ENCODE measurements at places on chromosomes 7 and 10.

GRCh38 chr10:120051671-120052070 lies 159.1 kb downstream of the SEC23IP start:
- no peak for DNase-seq

DNA sequence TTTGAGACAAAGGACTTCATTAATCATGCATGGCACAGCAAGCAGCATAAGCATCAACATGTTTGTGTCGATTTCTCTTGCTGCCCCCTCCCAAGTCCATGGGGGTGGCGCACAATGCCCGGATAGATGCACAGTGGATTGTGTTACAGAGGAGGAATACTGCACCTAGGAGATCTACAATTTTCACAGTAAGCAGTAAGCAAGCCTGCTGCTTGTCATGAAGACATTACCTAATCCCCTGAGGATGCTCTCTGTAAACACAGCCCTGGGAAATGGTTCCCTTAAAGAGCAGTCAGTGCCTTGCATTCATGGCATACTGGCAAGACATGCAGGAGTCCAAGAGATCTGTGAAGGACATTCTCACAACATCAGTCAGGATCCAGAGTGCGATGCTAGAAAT lies 137.7 kb downstream of the ETV1 start:
- DNase-seq: no peak

GRCh38 chr10:116720668-116721546 lies 21.5 kb downstream of the HSPA12A start:
- no peak for DNase-seq

- no peak for DNase-seq
These were observed 105.5 kb downstream of the TES start for GRCh38 chr7:116315803-116316202.

DNA sequence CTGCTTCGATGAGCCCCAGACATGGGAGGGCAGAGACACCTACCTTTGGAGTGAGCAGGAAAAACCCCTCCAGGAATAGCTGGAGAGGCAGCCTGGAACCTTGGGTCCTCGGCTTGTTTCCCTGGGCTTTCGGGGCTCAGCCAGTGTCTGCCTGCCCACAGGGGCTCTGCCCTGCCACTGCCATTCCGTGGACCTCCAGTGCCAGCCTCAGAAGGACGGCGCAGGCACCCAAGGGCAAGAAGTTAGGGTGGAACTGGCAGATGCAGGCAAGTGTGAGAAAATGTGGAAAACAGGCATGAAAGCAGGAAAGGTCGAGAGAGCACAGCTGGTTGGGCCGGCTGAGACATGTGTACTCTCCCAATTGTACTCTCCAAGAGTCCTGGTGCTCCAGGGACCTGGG lies 281.5 kb downstream of the GRID1 start:
- DNase-seq: no peak

- DNase-seq: no peak
These were observed 27.5 kb upstream of the SMARCD3 start for GRCh38 chr7:151275813-151276577.

DNA sequence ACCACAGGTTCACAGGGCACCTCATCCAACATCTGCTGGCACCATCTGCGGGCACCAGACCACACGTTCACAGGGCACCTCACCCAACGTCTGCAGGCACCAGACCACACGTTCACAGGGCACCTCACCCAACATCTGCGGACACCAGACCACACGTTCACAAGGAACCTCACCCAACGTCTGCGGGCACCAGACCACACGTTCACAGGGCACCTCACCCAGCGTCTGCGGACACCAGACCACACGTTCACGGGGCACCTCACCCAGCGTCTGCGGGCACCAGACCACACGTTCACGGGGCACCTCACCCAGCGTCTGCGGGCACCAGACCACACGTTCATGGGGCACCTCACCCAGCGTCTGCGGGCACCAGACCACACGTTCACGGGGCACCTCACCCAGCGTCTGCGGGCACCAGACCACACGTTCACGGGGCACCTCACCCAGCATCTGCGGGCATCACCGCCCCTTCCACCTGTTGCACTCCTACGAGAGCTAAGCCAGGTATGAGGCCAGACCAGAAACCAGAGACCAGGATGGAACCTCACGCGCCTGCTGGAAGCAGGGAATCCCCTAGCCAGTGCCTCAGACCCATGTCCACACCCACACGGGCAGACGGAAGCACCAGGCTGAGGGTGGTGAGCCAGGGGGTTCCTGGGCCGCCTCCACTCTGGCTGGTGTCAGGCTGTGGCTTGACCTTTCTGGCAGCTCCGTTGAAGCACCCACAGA lies 182.8 kb downstream of the MAD1L1 start:
- no peak for DNase-seq

GRCh38 chr7:134028853-134029252 lies 98.3 kb upstream of the LRGUK start:
- no peak for DNase-seq

- DNase-seq: no peak
These were observed 567.6 kb downstream of the LRMDA start for GRCh38 chr10:75999001-75999400.

DNA sequence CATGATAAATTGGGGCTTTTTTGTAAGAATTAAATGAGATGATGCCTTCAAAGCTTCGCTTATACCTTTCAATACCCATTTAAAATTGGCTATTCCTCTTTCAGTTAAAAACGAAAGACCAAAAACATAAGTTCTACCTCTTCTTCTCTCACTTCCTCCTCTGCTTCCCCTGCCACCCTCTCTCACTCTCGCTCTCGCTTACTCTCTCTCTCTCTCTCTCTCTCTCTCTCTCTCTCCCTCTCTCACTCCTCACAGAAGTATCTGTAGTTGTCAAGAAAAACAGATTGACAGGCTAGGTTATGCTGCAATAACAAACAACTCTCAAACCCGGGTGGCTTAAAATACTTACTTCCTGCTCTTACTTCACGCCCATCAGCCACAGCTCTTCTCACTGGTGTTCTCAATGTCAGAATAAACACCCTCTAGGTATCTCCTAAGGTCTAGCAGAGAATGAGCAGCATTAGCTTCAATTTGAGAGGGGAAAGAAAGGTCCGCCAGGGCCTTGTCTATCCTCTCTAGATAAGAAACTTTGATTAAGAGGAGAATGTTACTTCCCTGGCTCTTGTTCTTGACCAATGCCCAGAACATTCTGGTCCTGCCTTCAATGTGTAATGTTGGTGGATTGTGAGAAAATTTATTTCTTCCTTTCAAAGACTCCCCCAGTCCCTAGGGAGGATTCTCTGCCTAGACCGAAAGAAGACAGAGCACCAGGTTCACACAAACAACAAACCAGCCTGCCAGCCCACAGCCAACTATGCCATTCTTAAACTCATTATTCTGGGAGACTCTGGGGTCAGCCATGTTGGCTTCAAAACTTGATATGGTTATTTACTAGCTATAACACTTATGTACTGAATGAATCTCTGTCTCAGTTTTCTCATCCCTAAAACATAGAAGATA lies 1028.7 kb downstream of the XPNPEP1 start:
- no peak for DNase-seq

DNA sequence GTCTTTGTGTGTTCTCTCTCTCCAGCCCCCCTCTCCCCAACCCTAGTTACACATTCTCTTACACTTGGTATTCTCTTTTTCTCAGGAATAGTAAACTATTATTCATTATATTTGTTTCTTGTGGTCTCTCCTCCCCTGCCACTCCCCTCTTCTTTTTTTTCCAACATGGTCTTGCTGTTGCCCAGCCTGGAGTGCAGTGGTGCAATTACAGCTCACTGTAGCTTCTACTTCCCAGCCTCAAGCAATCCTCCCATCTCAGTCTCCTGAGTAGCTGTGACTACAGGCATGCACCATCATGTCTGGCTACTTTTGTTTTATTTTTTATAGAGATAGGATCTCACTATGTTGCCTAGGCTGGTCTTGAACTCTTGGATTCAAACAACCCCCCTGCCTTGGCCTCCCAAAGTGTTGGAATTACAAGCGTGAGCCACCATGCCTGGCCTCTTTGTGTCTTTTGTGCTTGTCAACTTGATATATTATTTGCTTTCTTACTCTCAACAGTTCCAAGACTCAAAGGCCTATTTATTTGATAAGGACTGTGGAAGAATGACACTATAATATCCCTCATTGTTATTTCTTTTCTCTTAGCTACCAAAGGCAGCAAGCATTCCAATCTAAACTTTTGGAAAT lies 66.9 kb downstream of the MLLT10 start:
- DNase-seq: no peak

DNA sequence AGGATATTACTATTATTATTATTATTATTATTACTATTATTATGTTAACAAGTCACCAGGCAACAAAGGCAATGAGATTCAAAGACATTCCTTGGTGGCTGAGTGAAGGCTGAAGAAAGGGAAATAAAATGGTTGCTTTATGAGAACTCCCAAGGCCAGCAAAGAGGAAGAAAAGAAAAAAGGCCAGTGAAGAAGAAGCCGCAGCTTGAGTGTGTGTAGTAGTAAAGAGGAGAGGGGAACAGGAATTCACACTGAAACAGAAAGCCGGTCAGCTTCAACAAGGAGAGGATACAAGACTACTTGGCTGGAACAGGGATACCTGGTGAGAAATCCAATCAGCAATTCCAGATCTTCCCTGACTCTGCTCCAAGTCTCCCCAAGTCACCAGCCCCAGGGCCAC lies 42.4 kb downstream of the PLXNA4 start:
- no peak for DNase-seq

GRCh38 chr7:150910996-150911422 lies 58.7 kb downstream of the AOC1 start:
- DNase-seq: no peak

GRCh38 chr10:114876169-114876568 lies 54.6 kb downstream of the FHIP2A start:
- no peak for DNase-seq

- no peak for DNase-seq
These were observed 506.0 kb downstream of the AUTS2 start for GRCh38 chr7:70104243-70104642.

DNA sequence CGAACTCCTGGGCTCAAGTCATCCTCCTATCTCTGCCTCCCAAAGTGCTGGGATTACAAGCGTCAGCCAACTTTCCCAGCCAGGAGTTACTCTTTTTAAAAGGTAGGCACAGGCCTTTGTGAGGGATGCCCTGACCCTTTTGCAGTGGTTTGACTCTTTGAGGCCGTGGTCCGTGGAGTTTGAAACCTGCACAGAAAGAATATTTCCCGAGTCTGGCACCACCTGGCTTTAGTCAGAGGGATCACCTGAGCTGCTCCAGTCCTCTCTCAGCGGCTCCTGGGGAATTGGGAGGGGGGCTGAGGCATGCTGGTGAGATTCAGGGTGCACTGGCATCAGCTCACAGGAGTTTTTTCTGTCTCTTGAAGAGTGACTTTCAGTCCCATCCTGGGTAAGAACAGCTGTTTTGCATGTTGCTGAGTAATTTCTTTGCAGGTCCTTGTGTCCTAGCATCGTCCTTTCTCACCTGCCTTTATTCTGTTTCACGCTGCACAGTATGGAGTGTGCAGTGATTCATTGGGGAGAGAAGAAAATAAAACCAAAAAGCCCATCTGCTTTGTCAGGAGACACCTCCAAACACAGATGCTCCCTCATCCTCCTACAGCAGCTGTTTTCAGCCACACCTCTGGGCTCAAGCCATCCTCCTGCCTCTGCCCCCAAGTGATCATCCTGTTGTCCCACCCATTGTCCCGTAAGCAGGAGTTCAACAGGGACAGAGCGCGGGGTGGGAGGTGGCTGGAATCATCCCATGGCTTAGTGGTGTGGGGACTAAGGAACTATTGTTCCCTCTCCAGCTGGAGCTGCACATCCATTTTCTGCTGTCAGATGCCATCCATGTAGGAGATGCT lies 284.7 kb downstream of the CAMK1D start:
- DNase-seq: no peak

- no peak for DNase-seq
These were observed 259.8 kb upstream of the SEMA3A start for GRCh38 chr7:84454174-84454959.

- no peak for DNase-seq
These were observed 343.9 kb downstream of the PLXNA4 start for GRCh38 chr7:132232406-132232805.
